ENCODE measurements at places on chromosomes 4 and X. TPM values are rescaled to one million over a fixed set of nuclear protein-coding genes. Genes with fewer than 3 reads are reported as not detected.

The RPL36A gene
- total RNA-seq, result 2,595 TPM

The EPHA5 gene
- 0.40 TPM for total RNA-seq

The EXOSC9 gene
- 24.6 TPM for total RNA-seq

The CFAP299 gene
- not detected for total RNA-seq
